ENCODE measurements at places on chromosomes 4 and X.

DNA sequence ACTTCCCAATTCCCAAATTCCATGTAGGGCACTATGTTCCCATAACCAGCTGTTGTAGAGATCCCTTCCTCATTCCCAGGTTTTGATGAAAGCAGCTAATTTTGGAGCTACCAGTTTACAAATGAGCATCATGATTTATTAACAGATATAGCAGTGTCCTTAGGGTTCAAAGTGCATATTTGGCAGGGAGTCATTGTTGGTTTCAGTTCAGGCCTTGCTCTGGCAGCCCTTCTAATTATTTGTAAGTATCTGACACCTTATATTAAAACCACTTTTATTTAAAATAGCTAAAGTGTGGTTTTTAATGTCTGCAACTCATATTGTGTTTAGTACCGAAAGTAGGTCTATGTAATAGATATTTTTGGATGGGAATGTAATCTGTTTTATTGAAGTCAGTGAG lies 518.5 kb downstream of the TLL1 start:
- no peak for DNase-seq

DNA sequence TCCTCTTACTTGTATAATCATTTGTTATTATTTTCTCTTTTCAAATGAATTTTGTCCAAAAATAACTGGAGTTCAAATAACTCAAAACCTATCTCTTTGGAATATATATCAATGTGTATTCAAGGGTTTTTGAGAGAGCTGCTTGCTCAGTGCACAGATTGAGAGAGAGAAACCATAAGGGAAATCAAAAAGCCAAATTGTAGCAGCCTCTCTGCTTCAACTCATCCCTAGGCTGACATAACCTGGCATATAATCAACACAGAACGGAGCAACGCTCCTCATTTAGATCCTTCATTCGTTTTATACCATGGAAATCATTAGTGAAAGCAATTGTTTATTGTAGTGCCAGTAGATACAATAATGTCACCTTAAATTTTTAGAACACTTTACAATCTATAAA lies 1.8 kb upstream of the GPM6A start:
- no peak for DNase-seq

GRCh38 chr4:54228056-54228527 lies 1.0 kb upstream of the PDGFRA start:
- DNase-seq: peak; percentile 65

- DNase-seq: peak; percentile 12
These were observed 5.5 kb upstream of the WFS1 start for GRCh38 chr4:6264225-6264540.

DNA sequence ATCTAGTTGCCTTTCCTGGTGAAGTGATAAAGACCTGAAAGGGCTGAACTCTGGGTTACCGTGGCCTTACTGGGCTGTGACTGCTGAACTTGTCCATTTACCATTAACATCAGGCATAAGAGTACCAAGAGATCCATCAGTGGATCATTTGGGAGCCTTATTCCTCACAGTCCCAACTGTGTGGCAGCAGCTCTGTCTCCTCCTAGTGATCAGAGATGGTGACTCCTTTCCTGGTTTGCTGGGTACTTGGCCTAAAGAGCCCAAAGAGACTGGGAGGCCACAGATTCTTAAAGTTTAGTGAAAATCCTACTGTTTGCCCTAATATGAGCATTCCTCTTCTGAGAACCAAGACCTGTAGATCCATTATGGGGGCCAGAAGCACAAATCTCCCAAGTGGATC lies 56.3 kb upstream of the ATP6AP2 start:
- no peak for DNase-seq

DNA sequence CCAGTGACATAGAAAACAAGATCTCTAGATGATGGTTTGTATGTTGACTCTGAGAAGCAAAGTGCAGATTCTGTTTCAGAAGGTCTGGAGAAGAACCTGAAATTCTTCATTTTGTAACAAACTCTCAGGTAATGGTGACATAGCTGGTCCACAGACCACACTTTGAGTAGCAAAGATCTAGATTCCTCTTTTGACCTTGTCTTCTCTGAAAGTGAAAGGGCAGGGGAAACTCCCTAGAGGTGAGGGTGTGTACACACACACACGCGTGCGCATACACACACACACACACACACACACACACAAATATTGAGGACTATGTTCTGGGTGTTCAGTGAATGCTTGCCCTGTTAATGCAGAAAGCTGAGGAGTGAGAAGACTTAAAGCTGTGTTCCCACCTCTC lies 110.1 kb downstream of the NHSL2 start:
- DNase-seq: no peak

DNA sequence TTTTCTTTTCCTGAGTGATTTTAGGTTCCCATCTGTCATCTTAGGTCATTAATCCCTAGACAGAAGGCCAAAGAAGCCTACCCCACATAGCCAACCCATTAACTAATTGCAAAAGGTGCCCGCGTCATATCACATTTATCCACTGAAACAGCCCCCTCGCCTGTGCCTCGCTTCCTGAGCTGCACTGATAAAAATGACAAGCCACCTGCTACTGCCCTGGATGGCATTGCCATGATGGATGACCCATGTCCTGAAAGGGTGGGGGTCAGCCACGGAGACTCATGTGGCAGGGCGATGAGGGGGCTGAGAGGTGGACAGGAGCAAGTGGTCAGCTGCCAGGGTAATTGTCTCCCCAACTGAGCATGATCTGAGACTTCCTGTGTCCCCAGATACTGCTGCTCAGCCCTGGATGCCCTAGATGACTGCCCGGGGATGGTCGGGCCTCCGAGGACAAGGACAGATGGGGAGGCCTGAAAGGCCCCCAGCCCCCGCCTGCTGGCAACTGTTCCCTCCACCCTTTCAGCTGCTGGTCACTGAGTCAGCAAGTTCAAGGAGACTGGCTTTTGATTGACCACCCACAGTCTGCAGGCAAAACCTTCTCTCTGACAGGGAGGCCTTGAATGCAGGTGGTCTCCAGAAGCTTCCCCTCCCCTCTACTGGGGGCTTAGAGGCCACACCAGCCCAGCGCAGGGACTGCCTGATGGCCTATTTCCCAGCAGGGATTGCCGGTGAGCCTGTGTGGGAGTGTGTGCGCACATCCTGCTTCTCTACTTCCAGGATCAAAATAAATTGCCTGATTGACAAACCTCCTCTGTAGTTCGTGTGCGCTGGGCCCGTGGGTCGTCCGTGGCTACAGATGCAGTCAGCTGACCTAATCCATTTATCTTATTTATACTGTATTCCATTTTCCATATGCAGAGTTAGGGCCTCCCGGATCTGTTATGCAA lies 496.3 kb downstream of the BCOR start:
- DNase-seq: no peak

DNA sequence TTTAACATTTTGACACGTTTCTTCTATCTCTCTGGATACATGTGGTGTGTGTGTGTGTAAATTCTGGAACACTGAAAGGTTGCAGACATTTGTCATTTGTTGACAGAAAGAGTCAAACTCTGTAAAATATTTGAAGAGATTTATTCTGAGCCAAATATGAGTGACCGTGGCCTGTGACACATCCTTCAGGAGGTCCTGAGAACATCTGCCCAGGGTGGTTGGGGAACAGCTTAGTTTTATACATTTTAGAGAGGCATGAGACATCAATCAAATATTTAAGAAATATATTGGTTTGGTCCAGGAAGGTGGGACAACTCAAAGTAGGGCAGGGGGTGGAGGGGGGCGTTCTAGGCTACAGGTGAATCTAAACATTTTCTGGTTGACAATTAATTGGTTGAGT lies 40.7 kb upstream of the CD40LG start:
- DNase-seq: no peak

Data from kidney capillary endothelial cell (primary cell).